SJSA1 (cell line): ENCODE measurements at places on chromosomes 4 and X. TPM values are rescaled to one million over a fixed set of nuclear protein-coding genes. Genes with fewer than 3 reads are reported as not detected.

The MED12 gene
- total RNA-seq, result not detected in 2 replicates

The CLGN gene
- 3.6 and 7.0 TPM in 2 replicates for total RNA-seq

The TEX13C gene
- not detected in 2 replicates for total RNA-seq

The FRAS1 gene
- total RNA-seq, result 0.19 and 0.21 TPM in 2 replicates

The VEGFC gene
- total RNA-seq, result 14.3 and 19.0 TPM in 2 replicates

The STARD8 gene
- 2.3 and 2.4 TPM in 2 replicates for total RNA-seq

The CRLF2 gene
- not detected in 2 replicates for total RNA-seq

The FRMPD4 gene
- total RNA-seq, result 0.03 and 0.09 TPM in 2 replicates

The FAM156B gene
- total RNA-seq, result 12.4 and 13.5 TPM in 2 replicates
